AG04449 (cell line): ENCODE measurements at places on chromosomes 12 and 14.

GRCh38 chr14:90629471-90629870 is 186.8 kb downstream of the TTC7B start:
- DNase-seq: no peak

DNA sequence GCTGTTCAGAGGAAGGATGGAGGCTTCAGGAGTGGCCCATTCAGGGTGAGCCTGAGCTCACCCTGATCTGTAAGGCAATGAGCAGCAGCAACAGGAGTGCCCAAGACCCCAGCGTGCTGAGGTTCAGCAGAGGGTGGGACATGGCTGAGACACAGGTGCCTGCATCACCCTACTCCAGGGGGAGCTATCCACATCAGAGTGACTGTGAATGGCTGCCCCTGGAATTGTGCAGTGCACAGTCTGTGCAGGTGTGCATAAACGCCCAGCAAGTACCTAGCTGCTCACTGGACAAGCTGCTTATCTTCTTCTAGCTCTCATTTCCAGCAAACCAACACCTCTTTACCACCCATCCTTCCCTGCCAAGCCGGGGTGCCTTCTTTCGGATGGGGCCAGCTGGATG is 140.6 kb upstream of the PRMT8 start:
- DNase-seq: no peak

- DNase-seq: no peak
These were observed 9.4 kb upstream of the SLC35F4 start for GRCh38 chr14:57875296-57875695.

- DNase-seq: no peak
These were observed 31.1 kb downstream of the SLC38A4 start for GRCh38 chr12:46794593-46795190.

GRCh38 chr12:120862664-120863063 is 41.5 kb downstream of the SPPL3 start:
- DNase-seq: no peak

- no peak for DNase-seq
These were observed 19.4 kb upstream of the EML1 start for GRCh38 chr14:99773521-99774497.
